ENCODE measurements at places on chromosomes 16 and 17.

DNA sequence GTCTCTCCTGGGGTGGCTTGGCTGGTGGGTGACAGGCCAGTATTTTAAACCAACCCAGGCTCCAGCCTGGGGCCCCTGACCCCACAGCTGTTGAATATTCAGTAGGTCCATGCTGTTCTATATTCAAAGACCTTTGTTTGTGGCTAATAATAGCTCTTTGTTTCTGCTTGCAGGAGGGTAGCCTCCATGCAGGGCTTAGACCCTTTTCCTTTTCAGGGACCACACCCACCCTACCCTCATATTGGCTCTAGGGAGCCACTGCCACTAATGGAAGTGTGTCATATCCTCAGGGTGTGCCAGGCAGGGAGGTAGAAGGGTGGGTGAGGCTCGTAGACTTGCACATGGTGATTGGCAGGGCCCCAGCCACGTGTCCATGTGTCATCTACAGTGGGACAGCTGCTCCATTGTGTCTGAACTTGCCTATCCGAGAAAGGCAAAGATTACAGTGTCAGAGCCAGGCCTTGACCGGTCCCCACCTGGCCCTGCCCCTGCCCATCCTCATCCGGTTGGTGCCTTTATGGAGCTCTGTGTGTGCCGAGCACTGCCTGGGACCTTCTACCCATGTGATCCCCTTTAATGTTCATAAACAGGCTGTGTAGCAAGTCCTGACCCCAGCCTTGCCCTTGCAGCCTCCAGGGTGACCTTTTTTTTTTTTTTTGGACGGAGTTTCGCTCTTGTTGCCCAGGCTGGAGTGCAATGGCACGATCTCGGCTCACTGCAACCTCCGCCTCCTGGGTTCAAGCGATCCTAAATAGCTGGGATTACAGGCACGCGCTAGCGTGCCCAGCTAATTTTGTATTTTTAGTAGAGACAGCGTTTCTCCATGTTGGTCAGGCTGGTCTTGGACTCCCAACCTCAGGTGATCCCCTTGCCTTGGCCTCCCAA lies 22.1 kb downstream of the TMC7 start:
- no peak for DNase-seq

DNA sequence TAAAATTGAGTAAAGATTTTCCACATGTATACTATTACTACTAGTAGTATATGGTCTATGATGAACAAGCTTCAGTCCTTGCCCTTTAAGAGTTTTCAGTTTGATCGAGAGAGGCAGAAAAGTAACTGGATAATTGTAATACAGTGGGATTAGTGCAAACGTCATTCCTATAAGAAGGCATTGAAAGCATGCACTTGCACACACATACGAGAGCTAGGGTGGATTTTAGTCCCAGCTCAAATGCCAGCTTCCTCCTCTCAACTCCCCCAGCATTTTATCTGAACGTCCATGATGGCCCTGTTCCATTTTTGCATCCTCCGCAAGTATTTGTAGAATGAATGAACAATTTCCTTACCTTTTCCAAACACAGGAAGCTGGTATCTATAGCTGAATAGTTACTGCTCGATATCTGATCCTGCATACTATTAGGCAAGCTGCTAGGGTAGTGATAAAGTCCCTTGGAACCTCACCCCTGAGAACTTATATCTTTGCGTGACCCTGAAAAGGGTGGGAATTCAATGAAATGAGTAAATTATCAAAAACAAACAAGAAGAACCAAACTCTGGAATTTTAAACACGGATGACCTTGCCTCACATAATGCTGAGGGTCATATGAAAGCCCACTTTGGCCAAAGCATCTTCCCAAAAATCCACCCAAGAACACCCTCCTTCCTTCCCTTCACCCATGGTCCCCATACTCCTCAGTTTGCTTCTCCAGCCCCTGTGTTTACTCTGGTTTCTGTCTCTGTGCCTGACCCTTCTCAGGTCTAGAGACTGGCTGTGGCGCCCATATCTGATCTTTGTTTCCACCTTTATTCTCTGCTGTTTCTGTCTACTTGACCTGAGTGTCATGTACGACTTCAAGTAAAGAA lies 60.5 kb downstream of the TMEM100 start:
- no peak for DNase-seq

- DNase-seq: no peak
Observed at GRCh38 chr16:7614021-7614795, 281.6 kb downstream of the RBFOX1 start.

- DNase-seq: no peak
Observed at GRCh38 chr16:89113661-89114060, 20.0 kb downstream of the ACSF3 start.

DNA sequence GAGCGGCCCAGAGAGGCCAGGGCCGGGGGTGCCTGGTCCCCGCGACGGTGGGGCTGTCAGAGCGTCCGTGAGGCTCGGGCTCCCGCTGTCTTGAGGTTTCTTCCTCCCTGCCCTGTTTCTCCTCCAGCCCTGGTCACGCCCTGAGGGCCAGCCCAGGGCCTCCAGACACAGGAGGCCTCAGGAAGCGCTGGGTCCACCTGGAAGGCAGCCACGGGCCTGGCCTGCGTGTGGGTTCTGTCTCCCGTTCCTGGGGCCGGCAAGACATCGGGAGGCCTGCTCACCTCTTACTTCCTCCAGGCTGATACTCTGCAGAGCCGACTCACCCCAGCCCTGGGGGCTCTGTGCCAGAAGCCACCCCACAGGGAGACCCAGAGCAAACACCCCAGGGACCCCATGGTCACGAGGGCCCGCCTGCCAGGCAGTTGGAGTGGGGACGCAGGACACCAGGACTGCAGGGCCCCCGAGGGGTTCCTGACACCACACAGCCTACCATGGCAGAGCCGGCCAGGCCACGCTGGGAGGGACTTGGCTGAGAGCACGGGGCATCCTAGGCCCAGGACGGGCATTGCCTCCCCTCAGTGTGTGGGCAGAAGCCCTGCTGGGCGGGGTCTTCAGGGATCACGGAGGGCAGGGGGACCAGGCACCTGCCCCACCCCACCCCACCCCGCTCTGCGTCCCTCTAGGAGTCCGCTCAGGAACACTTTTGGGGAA lies 18.9 kb upstream of the CACNA1H start:
- DNase-seq: no peak

DNA sequence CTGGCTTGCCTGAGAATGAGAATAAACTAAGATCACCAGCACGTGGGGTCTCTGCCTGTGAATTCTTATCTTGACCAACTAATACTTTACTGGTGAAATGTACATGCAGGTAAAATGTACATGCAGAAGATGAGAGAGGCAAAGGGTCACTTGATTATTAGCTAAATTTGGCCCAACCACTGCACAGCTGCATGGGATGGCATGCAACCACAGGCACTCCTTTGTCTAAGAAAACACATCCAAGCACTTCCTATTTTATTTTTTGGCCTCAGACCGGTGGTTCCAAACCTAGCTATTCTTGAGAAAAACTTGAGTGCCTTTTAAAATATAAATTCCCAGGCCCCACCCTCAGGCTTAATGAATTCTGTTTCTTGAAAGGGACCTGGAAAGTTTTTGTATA lies 77.9 kb downstream of the SYCE1L start:
- no peak for DNase-seq

DNA sequence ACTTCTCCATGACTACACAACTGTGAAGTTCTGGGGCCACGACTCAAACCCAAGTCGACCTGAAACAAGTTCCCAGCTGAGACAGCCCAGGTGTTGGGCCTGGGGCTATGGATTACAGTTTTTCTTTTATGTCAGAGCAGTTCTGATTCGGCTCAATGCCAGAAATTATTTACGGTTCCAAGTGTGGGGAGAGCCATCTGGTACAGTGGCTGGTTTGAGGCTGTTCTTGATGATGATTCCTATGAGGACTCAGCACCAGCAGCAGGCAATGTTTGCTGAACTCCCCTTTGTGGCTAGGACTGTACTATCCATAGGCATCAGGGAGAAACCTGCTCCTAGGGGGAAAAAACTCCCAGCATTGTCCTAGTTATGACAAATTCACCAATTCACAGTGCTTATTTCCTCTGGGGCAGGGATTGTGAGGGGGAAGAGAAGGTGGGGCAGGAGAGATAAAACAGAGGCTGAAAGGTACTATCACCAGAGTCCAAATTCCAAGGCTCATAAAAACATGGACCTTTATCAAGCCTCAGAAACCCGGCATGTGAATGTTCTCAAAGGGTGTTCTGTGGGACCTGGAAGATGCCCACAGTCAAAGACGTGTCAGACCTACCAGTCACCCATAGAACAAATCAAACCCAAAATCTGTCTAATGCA lies 18.2 kb upstream of the CMTM4 start:
- DNase-seq: no peak

DNA sequence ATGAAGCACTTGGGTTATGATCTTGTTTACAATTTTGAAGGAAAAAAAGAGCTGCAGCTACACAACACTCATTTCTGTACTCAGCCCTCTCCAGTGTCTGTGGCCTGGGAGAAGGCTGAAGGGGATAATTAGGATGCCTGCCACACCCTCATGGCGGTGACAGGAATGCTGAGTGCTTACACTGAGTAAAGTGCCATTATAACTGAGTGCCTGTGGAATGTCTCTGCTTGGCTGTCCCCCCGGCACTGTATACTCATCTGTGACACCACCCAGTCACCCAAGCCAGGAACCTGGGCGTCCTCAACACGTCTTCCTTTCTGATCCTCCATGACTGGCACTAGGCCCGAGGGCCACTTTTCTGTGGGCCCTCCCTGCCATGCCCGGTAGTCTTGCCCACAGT lies 3.5 kb upstream of the MRPL38 start:
- no peak for DNase-seq

DNA sequence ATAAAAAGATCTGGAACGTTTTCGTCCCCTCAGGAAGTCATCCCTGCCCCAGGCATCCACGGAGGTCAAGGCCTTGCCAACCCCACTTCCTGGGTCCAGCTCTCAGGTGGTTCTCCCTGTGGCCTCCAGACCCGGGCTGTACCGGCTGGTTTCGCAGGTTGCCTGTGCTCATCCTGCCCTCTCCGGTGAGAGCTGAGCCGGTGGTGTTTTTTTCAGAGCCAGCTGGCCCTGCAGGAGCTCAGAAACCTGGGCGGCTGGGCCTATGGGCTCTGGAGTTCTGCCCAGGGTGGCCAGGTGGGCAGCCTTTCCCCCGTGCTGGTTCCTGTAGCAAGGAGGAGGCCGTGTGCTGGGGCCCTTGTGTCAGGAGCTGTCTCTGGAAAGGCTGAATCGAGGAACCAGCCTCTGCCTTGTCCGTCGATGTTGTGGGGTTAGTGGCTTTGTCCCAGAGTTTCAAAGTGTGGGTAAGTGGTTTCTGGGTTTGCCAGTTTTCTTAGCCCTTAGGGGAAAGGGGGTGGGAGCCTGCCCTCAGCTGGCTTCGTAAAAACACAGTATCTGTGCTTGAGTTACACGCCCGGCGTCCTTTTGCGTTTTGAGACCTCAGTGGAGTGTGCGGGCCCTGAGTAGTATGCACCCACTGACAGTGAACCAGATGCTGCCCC lies 23.6 kb downstream of the C16orf90 start:
- no peak for DNase-seq

DNA sequence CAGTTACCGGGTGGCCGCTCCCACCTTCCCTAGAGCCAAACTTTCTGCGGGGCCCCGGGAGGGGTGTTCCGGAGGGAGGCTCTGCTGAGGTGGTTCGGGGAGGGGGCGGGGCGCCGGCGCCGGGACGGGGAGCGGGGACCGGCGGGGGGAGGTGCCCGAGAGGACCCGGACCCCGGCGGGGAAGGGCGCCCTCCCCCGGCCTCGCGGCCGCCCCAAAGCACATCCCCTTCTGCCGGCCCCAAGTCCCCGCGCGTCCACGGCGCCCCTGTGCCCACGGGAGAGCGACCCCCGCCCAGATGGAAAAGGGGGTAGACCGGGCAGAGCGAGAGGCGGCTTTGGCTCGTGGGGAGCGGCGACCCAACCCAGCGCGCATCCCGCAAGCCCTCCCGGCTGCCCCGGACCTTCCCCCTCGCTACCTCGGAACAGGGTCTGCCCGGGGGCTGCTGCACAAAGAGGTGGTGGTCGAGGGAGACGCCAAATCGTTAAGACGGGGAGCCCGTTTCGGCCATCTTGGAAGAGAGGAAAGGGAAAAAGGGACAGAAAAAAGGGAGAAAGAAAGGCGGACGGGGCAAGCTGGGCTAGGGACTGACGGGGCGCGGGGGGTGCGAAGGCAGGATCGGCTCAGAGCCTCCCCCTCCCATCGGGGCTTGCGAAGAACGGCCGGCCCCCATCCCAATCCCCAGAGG lies 530 bp downstream of the PCGF2 start:
- DNase-seq: no peak

DNA sequence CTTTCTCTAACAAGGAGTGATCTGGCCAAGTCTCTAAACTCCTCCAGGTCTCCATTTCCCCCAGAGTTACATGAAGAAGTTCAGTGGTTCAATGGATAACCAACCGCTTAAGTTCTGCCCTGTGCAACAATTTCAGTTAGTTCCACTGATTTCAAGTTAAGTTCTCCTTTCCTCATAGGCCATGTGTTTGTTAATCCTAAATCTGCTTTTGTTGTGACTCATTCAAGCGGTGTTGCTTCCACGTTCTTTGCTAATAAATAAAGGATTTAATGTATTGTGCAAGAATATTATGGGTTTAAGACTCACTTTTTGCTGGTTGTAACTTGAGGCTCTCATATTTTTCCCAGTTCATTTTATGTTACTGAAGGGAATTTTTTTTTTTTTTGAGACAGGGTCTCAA lies 36.3 kb downstream of the GNA13 start:
- DNase-seq: no peak

- no peak for DNase-seq
Observed at GRCh38 chr16:11249233-11250061, 6.6 kb downstream of the SOCS1 start.

DNA sequence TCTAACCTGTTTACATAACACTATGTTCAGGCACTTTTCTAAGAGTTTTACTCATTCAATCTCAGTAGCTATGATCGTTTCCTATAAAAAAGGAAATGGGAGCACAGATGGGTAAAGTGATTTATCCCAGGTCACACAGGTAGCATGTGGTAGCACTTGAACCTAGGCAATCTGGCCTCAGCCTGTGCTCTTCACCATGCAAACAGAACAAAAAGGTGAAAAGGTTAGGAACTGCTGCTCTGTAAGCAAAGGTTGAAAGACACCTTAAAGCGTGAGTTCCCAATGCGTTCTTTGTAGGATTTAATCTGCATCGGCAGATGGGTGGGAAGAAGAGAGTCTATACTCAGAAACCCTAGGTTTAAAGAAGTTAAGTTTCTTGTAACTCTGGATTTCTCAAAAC lies 14.9 kb upstream of the KLHL11 start:
- DNase-seq: no peak

- no peak for DNase-seq
Observed at GRCh38 chr16:620700-621525, 9.9 kb upstream of the WFIKKN1 start.

- DNase-seq: no peak
Observed at GRCh38 chr16:84609563-84610177, 8.2 kb downstream of the COTL1 start.
